Caki2 (cell line): ENCODE measurements at places on chromosomes 13 and 19.
A peak's percentile ranks its signal among the peaks of the same experiment; 100 is the strongest.

GRCh38 chr13:40562975-40563349, 103.5 kb downstream of the FOXO1 start:
- DNase-seq, result no peak

- DNase-seq, result no peak
Observed at GRCh38 chr13:106503272-106503671, 32.2 kb downstream of the EFNB2 start.

DNA sequence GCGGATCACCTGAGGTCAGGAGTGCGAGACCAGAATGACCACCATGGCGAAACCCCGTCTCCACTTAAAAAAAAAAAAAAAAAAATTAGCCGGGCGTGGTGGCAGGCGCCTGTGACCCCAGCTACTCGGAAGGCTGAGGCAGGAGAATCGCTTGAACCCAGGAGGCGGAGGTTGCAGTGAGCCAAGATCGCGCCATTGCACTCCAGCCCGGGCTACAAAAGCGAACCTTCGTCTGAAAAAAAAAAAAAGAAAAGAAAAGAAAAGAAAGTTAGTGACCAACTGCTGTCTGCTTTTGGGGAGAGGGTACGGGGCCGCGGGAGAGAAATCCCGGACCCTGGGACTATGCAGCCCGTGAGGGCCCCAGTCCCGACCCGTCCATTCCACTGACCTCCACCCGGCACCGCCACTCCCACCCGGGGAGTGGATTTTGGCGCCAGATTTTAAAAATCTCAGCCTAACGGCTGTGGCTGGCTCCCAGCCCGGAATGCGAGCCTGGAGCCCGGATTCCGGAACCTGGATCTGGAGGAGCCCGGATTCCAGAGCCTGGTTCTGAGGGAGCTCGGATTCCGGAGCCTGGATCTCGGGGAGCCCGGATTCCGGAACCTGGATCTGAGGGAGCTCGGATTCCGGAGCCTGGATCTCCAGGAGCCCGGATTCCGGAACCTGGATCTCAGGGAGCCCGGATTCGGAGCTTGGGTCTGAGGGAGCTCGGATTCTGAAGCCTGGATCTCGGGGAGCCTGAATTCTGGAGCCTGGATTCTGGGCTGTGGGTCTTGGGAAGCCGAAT, 6.1 kb upstream of the LMNB2 start:
- DNase-seq, result peak; percentile 80

DNA sequence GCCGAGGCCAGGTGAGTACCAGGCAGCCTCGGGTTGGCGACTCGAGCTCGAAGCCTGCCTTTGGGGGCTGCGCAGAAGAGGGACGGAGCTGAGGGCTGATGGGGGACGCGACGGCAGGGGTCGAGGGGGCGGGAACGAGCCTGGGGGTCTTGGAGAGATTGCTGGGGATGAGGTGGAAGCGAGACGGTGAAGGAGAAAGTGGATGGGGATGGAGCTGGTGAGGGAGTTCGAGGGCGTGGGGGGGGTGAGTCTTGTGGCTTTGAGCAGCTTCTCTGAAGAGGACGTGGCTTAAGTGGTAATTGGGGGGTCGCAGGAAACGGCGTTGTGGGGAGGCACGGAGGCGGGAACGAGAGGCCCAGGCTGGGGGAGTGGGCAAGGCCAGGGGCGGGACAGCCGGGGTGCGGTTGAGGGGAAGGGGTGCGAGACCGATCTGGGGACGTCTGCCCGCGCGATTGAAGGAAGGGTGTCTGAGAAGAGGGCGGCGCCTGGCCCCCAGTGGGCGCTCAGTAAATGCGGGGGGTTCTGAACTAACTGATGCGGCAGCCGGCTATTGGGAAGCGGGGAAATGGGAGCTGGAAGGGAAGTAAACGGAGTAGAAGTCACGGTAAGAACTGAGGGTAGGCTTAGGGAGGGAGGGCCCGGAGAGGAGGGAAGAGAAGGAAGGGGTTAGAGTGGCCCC, 426 bp downstream of the MYO9B start:
- DNase-seq, result no peak

DNA sequence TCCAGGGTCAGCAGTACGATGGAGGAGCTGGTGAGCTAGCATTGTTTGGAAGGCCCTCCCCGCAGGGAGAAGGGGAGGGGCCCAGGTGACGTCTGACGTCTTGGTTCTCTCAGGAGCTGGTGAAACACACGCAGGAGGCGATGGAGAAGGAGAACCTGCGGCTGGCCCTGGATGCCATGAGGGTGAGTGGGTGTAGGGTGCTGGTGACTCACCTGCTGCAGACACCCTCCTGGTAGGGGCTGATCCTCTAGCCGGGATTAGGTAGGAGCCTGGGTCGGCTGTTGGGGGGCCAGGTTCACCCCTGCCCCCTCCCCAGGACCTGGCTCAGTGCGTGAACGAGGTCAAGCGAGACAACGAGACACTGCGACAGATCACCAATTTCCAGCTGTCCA, 55.8 kb downstream of the VAV1 start:
- DNase-seq, result peak; percentile 79

DNA sequence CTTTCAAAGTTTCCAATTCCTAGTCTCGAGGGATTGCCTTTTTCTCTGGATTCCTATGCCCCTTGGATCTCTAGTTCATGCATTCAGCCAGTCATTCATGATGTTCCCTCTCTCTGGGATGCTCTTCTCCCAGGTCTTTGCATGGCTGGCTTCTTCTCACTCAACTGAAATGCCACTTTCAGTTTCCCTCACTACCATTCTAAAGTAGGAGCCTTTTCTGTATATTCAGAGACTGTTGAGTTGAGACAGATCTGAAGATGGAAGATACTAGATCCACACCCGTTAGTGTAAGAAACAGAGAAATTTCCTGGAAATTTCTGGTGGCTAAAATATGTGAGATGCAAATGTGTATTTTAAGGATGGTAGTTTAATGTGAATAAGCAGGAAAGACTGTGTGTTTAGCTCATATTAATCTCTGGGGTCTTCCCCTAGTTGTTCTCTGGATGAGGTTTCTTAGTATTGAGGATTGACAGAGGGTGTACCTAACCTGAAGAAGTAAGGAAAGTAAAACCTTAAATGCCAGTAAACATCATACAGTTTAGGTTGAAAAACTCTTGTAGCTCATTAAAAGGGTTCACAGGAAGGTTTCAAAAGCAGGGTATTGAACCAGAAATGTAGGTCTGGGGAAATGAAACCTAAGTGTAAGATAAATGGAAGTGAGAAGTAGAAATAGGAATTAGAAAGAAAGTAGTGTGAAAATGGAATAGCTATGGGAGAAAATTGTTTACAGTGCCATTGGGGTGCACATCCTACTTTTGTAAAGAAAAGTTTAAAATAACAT, 331.3 kb downstream of the NDFIP2 start:
- DNase-seq, result no peak

GRCh38 chr19:44800461-44800860, 8.4 kb upstream of the BCAM start:
- DNase-seq, result peak; percentile 68

- DNase-seq, result no peak
Observed at GRCh38 chr19:14127176-14127575, 9.2 kb downstream of the ASF1B start.

DNA sequence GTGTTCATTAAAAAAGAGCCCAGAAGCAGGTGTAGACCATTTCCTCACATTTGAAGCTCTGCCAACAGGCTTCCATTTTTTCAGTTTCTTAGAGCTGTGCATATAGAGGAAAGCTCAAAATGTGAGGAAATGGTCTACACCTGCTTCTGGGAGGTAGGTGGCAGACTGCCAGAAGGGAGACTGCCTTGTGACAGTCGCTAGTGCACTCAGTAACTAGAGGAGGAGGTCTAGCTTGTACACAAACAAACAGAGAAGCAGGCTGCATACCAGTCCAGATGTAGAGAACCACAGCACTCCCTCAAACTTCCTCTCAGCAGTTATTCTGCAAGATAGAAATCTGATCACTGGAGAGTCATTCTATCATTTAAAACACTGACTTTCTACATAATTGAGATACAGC, 800.2 kb downstream of the EFNB2 start:
- DNase-seq, result no peak

DNA sequence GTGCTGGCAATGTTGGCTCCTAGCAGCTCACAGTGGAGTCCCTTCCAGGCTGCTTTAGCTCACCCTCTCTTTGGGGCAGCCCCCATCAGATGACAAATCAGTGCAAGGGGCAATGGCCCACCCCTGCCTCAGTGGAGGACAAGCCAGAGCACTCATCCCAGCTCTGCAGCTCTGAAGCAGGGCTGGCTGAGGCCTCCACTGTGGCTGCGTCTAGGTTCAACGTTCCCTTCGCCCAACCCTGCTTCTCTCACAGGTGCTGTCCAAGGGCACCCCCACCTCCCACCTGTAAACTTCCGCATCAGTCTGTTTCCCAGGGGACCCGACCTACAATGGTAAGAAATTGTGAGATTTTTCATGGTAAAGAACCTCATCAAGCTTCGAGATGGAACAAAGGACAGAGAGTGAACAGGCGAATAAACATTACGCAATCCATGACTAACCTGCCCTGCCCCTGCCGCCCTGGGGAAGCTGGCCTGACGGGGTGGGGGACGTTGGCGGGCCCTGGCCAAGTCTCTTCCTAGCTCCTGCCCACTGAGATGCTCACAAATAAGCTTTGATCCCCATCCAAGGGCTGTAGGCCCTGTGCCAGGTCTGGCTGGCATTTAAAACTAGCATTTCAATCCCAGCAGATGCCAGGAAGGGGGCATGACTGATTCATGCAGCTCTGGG, 40.5 kb downstream of the DZIP1 start:
- peak; percentile 75 for DNase-seq
